ENCODE measurements at places on chromosomes 5 and 9.
A peak's percentile ranks its signal among the peaks of the same experiment; 100 is the strongest.

GRCh38 chr5:156482818-156483217 lies 155.9 kb downstream of the SGCD start:
- no peak for DNase-seq

GRCh38 chr9:8262625-8263622 lies 463.3 kb upstream of the DMAC1 start:
- DNase-seq: no peak

DNA sequence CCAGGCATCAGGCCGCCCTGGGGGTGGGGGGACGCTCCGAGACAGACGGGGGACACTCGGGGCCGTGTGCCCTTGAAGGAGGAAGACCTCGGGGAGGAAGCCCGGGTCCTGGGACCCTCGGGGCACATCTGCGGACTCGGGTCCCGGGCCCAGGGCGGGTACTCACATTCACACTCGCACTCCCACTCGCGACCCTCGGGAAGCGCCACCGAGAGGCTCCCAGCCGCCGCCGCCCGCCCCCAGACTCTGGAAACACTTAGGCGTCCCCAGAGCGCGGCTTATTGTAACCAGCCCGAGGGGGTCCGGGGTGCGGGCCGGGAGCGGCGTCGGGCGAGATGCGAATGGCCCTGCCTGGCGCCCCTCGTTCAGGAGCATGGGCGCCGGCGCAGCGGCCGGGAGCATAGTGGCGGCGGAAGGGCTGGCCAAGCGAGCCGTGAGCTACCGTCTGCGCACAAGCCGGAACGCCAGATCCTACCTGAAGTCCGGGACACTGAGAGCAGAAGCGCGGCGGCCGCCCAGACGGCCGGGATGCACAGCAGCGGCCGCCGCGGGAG lies 559 bp downstream of the ROR2 start:
- DNase-seq: peak; percentile 10

DNA sequence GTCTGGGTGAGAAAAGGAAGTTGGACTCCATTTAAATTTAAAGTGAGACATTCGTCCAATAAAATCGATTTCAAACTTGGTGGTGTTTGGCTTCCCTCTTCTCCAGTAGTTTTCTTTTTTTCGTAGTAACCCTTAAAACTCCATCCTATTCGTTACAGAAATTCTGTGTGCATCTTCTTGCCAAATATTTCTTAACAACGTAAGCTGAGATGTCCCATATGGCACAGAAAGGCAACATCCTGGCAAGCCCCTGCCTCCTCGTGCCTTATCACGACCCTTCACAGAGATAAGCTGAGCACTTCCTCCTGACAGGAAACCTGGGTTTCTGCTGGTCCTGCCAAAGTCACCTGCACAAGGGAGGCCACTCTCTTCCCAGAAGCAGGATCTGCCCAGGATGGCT lies 11.8 kb upstream of the ADAMTS2 start:
- DNase-seq: no peak

DNA sequence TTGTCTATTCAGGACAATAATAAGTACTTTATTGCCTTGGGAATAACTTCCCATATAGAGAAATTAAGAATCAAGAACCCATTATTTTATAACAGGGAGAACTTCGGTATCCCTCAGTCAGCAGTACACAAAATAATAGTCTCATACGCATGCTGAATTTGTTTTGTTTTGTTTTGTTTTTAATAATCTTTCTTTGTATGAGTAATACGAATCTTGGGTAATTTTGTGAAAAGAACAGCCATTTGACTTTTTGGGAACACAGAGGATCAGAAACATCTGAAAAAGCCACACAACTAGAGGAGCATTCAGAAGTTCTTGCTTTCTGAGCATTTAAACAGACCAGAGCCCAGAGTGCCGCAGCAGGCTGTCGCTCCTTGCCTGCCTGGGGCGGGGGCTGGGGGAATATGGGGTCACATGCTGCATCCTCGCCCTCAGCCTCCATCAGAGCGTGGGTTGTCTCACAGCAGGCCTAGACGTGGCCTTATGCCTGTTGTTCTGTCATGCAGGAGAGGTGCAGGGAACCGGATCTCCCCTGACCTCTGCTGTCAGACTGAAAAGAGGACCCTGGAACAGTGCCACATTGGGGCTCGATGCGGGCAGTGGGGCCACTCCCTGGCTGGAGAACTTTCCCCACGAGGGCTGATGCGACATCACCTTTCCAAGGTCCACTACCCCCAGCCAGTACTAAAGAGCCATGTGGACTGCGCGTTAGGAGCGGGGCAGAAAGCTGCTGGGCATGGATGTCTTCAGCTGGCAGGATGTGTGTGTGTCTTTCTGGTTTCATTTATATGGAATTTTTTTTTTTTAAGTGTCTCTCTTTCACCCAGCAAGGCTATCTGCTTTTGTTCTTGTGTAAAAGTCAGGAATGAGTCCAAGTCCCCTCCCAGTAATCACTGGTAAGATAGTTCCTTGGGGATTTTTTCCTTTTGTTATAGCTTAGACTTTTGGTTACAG lies 133.4 kb upstream of the OTULINL start:
- DNase-seq: no peak

DNA sequence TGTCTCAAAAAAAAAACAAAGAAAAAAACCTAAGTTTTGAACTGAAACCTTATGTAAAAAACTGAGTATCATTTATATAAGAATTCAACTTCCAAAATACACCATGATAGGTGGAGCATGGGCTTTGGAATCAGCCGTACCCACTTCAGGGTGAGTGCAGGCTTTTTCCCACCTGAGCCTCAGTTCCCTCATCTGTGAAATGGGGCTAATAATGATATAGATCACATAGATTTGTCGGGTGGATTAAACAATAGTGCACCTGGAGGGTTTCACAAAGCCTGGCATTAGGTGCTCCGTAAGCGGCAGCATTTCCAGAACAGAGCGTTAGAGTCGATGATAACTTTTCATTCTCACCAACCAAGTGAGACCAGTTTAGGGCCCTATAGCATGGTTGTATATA lies 91.9 kb downstream of the CYFIP2 start:
- no peak for DNase-seq

GRCh38 chr9:87309236-87309635 lies 188.4 kb upstream of the DAPK1 start:
- DNase-seq: no peak

DNA sequence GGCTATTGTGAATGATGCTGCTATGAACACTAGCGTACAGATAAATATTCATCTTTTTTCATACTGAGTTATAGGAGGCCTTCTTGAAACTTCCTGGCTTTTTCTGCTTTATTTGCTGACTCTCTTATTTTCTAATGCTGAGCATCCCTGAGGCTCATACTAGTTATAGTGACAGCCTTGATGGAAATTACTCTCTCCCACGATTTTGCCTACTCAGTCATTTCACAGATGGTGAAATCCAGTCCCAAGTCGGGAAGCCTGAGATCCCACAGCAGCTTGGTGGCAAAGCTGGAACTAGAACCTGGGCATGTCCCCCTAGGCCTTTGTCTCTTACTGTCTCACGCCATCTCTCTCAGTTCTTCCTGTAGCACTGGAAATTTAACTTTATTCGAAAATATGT lies 22.4 kb downstream of the NANS start:
- DNase-seq: no peak

DNA sequence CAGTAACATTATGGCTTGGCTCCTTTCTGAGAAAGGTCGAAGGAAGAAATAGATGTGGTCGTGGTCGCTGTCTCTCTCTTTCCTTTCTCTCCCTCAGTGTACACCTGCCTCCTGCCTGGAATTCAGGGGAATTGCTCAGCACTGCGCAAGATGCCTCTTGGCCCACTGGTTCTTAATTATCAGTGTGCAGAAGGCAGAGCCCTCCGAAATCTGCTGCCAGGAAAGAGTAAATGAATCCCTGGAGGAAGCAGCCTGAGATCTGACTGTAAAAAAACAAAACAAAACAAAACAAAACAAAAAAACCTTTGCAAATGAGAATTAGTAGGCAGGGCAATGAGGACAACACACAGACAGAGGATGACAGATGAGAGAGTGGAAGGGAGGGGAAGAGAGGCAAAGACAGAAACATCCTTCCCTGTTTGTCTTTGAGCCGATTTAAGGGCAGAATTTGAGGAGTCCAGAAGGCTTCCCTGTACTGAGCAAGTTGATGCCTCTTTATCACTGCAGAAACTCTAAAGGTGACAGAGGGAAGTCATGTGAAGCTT lies 113.8 kb upstream of the PUM3 start:
- DNase-seq: no peak

GRCh38 chr5:105501315-105501714 lies 1938.7 kb upstream of the NUDT12 start:
- DNase-seq: no peak

DNA sequence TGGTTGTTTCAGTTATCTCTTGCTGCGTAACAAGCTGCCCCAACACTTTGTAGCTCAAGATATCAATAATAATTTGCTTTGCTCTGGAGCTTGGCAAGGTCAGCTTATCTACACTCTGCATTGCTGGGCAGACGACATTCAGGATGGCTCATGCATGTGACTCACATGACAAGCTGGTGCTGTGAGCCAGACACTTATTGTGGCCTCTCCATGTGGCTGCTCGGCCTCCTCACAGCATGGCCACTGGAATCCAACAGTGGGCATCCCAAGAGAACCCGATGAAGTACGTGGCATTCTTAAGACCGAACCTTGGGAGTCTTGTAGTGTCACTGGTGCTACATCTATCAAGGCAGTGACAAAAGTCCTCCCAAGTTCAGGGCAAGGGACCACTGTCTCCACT lies 94.2 kb upstream of the MVB12B start:
- DNase-seq: no peak

GRCh38 chr5:113124265-113124664 lies 147.7 kb downstream of the DCP2 start:
- DNase-seq: no peak

GRCh38 chr9:136723362-136723976 lies 11.1 kb downstream of the DIPK1B start:
- DNase-seq: no peak

DNA sequence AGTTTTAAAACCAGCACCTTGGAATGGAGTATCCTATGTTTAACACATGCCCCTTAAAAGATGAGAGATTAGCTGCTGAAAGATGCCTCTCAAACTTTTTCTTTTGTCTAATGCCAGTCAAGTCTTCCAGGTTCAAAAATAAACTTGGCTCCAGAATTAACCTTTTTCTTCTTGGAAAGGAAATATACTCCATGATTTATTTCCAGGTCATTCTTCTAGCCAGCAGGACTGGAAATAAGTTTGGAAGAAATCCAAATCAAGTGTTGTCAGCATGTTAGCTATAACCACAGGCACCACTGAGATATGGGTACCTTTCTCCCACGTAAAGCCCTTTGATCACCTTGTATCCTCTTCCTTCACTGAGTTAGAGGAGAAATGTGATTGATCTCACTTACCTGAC lies 56.1 kb downstream of the NLN start:
- DNase-seq: no peak

DNA sequence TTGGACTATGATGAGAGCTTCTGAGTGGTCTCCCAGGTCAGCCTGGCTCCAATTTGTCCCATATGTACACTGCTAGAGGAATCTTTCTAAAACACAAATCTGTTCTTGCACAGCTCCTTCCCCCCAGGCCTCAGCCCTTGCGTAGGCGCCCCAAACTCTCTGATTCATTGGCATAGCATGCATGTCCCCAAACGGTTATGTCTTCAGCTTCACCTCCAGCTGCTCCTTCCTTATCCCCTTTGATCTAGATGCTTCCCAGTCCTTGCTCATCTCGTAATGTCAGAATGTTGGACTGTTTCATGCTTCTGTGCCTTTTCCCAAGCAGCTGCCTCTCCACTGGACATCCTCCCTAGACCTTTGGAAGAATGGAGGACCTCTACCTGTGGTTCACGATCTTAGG lies 60.1 kb upstream of the BASP1 start:
- DNase-seq: no peak

DNA sequence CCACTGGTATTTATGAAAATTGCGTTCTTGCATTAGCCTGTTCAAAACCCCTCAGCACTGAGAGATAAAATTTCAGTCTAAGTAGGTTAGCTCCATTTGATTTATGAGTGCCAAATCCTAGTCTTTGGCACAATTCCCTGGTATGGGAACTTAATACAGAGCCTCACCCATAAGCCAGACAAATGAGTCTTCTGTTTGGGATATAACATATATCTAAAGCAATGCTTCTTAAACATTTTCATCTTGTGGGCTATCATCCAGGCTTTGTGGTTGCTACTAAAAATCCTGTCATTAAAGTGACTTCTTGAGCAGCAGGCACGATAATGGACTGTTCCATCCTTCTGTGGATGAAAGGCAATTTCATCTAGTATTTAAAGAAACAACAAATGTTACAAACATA lies 419.5 kb upstream of the ACTBL2 start:
- DNase-seq: no peak

DNA sequence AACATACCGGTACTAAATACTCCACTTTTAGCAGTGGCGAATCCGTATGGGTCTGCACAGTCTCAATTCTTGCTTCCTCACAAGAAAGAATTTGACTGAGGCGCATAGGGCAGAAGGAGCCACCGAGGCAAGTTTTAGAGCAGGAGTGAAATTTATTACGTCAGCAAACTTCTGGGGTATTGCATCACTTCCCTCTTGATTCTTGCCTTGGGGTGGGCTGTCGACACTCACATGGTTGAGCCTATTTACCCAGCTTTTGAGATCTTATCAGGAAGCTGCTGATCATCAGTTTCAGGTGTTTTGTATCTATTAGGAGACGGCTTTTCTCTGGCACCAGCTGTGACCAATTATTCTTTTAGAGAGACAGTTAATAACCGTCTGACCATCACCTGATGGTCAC lies 111.5 kb upstream of the CCNH start:
- no peak for DNase-seq

- no peak for DNase-seq
Observed at GRCh38 chr9:71733176-71733575, 35.1 kb downstream of the CEMIP2 start.

DNA sequence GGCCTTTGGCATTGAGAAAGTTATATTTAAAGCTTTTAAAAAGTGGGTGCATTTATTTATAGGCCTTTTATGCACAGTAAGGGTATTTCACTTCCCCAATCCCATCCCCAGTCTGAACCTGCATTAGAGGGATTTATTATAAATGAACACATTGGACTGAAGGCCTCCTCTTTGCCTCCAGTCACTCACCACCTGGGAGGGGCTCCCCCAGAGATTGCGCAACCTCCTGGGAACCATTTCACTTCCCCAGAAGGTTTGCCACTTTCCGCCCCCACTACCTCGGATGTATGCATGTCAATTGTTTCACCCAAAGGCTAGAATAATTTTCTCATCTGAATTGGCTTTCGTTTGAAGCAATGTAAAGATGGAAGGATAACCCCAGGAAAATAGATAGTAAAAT lies 29.8 kb upstream of the VCAN start:
- DNase-seq: no peak

- no peak for DNase-seq
Observed at GRCh38 chr5:132526974-132527564, 16.3 kb downstream of the IL5 start.

DNA sequence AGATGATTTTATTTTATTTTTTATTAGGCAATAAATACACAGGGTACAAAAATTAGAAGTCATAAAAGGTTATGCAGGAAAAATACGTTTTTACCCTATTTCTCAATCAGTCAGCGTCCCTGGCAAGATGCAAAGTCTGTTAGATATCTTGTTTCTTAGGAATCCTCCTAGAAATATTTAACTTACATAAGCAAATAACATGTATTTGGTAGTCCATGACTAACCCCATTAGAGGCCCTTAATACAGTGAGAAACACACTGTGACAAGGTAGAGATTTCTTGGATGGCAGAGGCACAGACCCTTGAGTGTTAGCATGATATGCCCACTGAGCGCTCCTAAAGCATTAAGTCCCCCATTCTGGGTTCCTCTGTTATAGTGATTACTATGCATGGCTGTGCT lies 121.2 kb upstream of the ADAMTSL1 start:
- no peak for DNase-seq

GRCh38 chr5:132500931-132501628 lies 10.5 kb upstream of the IRF1 start:
- peak; percentile 12 for DNase-seq

GRCh38 chr9:18864516-18864915 lies 168.5 kb downstream of the SAXO1 start:
- no peak for DNase-seq

Data from NCI-H526 treated with DMSO at 0.1 percent for 48 hours (cell line).